A549 (cell line): ENCODE measurements at places on chromosomes 11 and 22.
A peak's percentile ranks its signal among the peaks of the same experiment; 100 is the strongest.

GRCh38 chr11:119583585-119583984, 145.4 kb downstream of the NECTIN1 start:
- DNase-seq = no peak

DNA sequence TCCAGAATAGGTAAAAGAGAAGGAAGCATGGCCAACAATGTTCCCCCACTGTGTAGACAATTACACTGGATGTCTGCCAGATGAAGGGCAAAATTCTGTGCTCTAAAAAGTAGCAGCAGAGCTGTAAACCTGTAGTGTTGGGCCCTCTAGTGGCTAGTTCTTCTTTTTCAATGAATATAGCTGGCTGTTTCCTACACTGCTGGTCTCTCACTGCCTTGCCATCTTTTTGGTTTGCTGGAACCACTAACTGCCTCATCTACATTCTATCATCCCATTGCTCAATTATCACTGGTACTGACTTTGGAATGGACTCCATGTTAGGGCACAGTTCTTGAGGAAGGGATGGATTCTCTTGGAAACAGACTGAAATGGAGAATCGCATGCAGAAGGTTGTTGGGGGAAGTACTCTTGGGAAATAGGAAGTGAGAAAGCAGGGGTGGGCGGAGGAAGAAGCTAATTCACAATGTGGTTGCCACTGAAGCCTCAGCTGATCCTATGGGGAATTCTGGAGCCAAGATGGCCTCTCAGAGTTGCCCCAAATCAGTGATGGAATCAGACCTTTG, 17.9 kb downstream of the KCNE3 start:
- DNase-seq = peak; percentile 74

GRCh38 chr11:102926517-102926916, 29.0 kb downstream of the MMP13 start:
- no peak for DNase-seq

DNA sequence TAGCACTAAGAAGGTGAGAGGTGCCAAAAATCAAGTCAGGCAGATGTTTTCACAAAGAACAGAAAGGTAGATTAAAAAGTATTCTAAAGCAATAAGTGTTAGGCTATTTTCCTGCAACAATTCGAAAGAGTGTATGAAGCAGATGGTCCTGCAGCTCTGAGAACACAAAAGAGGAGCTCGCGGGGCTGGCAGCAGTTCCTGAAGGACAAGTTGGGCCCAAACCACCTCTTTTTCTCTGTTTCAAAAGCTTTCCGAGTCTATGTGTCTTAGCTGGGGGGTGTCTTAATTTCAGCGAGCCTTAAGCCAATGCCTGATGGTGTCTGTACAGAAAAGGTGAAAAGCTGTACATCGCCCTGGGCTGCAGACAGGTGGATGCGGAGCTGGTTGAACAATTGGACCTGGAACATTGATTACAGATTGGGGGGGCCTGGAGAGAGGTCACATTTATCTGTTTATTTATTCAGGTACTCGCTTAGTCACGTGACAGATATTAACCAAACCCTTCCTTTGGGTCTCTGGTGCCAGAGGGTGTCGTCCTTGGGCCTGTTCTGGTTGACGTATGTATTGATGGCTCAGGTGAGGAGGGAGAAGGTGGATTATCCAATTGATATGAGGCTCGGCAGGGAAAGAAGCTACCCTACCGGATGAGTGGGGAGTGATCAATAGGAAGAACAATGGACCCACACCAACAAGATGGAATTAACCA, 24.7 kb downstream of the GRIK4 start:
- no peak for DNase-seq

- peak; percentile 89 for DNase-seq
Measured at GRCh38 chr11:72813740-72814285, 398 bp upstream of the ATG16L2 start.

GRCh38 chr11:116976941-116977570, 121.2 kb downstream of the SIK3 start:
- no peak for DNase-seq

DNA sequence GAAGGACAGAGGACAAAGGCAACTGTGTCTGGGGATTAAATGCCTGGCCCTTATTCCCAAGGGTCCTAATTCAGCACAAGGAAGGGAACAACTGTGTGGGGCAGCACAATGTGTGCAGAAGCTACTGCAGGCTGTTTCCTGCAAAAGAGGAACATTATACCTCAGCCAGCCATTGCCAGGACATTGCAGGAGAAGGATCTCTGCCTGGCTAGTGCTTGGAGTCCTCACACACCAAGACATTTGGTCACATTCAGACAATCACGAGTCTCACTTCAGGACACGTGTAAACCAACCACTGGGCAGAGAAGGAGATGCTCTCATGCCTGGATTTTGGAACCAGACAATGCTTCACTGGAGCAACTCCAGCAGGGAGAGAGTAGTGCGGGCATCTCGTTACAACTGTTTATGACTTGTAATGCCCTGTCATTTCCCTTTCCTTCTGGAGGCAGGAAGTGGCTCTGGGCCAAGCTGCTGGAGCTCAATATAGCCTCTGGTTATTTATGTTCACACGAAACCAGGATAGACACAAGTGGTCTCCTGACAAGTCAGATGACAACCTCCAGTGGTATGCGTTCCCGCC, 23.9 kb upstream of the ZC3H12C start:
- no peak for DNase-seq

DNA sequence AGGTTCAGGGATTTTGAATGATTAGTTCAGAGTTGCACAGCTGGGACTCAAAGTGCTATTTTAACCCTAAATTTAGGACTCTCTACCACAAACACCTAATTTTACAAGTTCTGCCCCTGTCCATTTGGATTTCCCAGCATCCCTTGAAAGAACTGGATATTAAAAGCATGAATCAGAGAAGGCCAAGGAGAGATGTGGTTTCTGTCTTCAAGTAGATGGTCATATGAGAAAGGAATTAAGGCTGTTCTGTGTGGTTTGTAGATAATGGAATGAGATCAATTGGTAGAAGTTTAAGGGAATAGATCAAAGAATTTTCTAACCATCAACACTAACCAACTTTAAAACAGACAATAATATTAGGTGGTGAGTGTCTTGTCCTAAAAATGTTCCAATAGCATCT, 106.4 kb upstream of the TENM4 start:
- no peak for DNase-seq

DNA sequence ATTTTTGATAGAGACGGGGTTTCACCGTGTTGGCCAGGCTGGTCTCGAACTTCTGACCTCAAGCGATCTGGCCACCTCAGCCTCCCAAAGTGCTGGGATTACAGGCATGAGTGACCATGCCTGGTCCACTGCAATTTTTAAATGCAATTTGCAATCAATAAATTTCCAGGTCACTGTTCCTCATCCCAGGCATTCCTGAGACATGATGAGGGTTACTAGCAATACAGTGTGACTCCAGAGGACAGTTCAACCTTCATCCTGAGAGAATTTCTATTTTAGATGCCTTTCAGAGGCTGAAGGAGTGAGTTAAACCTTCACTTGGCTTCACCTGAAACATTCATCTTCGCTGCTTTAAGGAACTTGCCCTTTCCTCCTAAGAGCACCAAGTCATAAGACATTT, 9.7 kb upstream of the UBASH3B start:
- no peak for DNase-seq

DNA sequence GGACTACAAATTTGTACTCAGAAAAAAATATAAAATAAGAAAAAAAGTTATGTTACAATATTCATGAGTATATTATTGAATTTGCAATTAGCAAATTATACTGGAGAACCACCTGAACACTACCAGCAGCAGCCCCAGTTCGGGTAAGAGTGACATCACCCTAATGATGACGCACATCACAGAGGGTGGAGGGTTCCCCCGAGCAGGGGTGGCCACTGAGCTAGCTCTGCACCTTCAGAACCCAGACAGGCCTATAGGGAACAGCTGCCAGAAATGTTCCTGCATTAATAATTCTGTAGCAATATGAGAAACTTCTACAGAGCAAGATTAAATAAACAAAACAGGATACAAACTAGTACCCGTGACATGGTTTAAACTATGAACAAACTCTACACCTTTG, 17.5 kb upstream of the ARAP1 start:
- DNase-seq = no peak

DNA sequence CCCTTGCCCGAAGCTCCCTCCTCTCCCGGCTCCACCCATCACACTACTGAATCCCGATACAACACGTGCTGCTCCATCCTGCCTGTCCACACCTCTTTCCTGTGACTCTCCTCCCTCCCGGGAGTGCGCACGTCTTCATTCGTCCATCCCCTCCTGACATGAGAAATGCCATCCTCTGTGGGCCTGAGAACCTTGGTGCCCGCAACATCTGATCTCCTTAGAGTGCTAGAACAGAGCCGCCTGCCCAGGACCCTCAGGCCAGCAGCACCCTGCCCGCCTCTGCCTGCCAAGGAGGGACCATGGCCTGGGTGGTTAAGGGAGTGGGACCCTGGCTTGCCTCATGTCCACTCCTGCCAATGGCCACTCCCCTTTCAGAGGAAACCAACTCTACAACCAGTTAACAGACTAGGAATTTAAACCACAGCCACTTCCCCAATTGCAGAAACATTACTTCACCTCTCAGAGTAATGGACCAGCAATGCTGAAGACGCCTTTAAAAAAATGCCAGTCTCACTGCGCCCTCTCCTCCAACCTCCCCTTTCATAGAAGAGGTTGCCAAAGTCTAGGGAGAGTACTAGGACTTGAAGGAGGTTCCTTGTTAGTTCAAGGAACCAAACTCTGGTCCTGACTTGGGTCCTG, 466.3 kb downstream of the OPCML start:
- DNase-seq = no peak

GRCh38 chr22:21589396-21589795, 21.9 kb downstream of the UBE2L3 start:
- no peak for DNase-seq

DNA sequence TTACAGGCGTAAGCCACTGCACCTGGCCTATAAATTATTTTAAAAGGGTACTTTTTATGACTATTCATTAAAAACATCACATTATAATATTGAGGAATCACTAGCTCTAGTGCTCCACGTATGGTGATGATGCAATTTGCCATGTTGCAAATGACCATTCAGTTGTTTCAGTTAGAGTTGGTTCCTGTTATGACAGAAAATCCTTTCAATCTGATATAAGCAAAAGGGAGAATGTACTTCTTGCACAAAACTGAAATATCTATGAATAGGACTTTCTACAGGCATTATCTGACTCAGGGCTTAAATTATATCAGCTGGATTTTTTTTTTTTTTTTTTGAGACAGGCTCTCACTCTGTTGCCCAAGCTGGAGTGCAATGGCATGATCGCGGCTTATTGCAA, 45.6 kb upstream of the RRM1 start:
- no peak for DNase-seq

DNA sequence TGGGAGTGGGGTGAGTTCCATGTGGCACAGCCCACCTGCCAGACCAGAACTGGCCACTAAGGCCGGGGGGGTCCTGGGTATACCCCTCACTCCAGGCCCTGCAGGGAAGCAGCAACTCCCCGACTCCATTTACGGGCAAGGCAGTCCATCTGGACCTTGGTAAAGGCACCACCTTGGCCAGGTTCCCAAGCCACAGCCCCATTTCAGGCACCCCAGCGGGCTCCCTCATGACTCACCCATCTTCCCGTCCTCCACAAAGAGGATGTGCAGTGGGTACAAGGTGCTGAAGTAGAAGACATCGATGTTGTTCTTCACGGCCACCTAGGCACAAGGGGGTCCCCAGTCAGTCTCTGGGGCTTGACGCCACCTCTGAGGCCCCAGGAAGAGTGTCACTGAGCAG, 15.7 kb upstream of the RASL10A start:
- no peak for DNase-seq

- no peak for DNase-seq
Measured at GRCh38 chr11:89177691-89178231, at the start of gene TYR. TSS of gene TYR (plus strand) at chr11:89177875. CDS start at chr11:89177954, 79 bp downstream.

DNA sequence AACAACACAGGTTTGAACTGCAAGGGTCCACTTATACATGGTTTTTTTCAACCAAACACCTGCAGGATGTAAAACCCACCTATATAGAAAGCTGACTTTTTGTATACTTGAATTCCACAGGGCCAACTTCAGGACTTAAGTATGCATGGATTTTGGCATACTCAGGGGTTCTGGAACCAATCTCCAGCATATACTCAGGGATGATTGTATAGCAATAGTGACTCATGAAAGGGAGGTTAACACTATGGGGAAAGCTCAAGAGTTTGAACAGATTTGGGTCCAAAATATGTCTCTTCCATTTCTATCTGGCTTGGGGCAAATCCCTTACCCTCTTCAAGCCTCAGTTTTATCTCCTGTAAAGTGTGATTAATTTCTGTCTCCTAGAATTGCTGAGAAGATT, 94.9 kb downstream of the MICAL2 start:
- no peak for DNase-seq

DNA sequence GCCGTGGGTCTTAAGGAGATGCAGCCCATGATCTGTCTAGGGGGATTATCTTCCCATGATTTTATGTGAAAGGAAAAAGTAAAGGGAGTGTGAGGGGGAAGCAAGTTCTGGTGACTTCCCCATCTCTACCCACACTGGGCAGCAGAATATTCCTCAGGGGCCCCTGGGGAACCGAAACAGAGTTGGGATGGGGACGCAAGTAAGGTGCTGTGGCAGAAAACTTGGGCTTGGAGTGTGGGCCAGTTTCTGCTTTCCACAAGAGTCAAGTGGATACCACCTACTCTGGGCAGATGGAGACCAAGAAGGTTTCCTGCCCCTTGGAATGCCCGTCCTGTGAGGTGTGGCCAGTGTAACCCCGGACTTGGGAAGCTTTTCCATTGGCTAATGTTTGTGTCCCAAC, 64.4 kb downstream of the SGSM3 start:
- no peak for DNase-seq

GRCh38 chr11:86486261-86487030, 111.8 kb downstream of the CCDC81 start:
- DNase-seq = no peak

DNA sequence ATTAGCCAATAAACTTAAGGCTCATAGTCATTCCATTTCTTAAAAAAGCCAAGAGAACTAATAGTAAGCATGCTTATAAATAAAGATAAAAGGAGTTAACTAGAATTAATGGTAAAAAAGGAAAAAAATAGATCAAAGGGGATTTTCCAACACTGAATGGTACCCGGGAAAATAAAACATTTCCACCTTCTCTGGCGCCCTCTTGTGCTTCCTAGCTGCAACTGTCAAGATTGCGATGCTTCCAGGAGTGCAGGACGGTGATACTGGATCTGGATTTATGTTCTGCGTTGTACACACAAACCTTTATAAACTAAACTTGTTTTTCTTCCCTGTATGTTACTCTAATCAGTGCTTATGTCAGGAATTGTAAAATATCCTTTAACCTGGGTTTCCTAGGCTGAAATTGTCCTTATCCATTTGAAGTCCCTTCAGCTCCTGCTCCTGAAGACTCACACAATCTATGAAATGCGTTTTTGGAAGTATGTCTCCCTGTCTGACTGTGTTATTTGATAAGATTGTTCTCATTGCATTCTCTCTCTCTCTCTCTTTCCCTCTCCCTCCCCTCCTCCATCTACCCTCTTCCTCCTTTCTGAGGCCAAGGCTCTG, 9.6 kb upstream of the HTATIP2 start:
- DNase-seq = peak; percentile 44

DNA sequence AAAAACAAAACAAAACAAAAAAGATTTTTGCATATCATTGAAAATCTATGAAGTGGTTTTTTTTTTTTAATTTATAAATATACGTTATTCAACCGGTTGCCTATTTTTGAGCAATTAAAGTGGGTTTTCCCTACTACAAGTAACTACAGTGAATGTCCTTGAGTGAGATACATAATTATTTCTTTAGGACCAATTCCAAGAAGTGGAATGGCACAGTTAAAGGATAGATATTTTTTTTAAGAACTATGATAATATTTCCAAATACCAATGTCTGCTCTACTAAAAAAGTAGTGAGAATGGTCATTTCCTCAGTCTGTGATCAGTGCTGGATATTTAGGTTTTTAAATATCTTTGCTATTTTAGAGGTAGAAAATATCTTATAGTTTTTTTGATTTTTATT, 118.8 kb downstream of the TEAD1 start:
- no peak for DNase-seq
